NCI-H187 treated with DMSO at 0.1 percent for 48 hours (cell line): ENCODE measurements at places on chromosomes 16 and 17.

GRCh38 chr16:69301187-69301586 is 10.0 kb upstream of the VPS4A start:
- no peak for DNase-seq

DNA sequence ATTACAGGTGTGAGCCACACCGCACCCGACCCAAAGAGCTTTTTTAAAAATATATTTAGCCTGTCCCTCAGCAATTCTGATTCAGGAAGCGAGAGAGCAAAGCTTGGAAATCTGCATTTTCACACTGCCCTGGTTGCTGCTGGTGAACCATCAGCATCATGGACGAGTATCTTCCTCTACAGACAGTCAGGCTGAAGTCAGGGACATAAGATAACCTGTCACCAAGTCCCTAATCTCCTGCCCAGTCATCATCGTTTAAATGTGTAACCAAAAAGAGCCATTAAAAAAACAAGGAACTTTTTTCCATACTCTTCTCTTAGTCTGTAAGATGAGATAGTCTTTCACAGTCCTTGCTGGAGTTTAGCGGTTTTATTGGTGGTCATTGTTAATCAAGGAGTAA is 6.7 kb downstream of the PMM2 start:
- DNase-seq = no peak

DNA sequence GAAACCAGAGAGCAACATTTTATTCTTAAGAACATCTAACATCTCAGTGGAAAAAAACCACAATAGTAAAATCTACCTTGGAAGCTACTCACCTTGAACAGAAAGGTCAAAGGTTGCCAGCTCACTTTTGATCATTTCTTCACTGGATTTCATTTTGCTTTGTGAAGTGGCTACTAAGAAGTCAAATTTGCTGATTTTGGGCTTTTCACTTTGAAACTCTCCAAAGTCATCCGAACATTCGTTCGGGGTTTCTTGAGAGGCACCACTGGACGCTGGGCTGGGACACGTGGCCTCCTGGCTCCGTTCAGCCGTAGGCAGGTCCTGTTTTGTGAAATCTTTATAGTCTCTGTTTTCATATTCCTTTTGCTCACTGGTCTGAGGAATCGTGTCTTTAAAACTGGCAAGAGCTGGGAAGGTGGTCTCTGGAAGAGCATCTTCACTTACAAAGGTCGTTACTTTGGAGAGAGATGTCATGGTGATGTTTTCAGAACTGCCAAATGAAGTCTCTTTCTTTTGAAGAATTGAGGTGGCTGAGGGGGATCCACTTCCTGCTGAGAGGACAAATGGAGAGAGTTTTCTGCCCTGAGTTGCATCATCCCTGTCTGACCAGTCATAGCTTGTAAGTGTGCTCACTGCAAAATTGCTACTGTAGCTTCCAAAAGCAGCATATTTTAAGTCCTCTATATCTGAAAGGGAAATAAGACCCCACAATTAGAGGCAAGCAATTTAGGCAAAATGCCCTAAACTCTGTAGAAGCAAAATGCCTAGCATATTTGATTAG is 52.4 kb downstream of the DUSP14 start:
- DNase-seq = no peak

GRCh38 chr16:13923703-13924298 is 3.8 kb downstream of the ERCC4 start:
- DNase-seq = no peak

- no peak for DNase-seq
These were observed at the start of gene PGAP6 for GRCh38 chr16:381789-382717. PGAP6 (minus strand) TSS chr16:381978; CDS start chr16:381821, 157 bp downstream.

- DNase-seq = no peak
These were observed 1.5 kb upstream of the SHISA6 start for GRCh38 chr17:11239379-11239970.

DNA sequence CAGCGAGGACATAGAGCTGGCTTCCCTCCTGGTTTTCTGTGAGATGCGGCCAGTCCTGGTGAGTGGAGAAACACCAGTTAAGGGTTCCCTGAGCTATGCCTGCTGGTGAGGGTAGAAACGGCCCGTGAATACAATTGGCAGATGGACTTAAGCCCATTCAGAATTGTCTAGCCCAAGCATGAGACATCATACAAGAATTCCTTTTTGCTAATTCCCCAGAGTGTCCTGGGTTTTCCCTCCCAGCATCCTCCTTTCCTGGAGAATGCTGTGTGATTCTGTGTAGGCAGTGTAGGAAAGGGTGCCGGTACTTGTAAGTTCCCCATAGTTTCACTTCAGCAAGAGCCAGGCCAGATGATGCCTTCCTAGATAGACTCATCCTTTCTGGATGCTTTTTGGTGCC is 65.1 kb downstream of the SDR42E1 start:
- no peak for DNase-seq

- DNase-seq = no peak
These were observed at the start of gene ABR for GRCh38 chr17:1179818-1180742. ABR (minus strand) TSS chr17:1179981; CDS start chr17:1179727, 254 bp downstream.

- no peak for DNase-seq
These were observed 404 bp downstream of the EMC6 start for GRCh38 chr17:3669085-3669347.

DNA sequence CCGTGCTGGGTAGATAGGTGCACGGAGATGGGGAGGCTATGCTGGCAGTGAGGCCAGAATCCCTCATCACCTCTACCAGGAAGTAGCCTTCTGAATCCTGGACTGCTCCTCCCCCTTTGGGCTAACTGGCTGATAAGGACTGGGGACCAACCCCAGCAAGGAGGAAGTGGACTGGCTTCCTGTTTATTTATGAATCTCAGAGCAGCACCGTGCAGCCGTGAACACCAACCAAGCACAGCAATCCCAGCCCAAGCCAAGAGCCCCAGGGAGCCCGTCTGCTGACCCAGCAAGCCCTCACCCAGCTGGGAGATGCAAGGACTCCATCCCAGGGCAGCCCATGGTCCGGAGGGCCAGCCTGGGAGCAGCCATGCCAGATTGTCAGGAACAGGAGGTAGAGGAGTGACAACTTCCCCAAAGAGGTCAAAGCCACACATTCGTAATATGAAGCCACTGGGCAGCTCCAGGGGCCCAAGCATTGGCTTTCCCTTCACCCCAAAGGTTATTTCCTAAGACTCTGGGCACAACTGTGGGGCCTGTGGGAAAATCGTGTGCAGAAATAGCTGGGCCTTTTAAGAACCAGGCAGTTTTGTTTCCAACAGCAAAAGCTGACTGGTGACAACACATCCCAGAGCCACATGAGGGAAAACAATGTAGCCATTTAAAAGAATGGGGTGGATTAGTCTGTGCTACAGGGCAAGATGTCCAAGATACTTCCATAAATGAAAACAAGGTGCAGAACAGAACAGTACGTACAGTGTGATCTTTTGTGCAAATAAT is 23.9 kb downstream of the PHB1 start:
- DNase-seq = no peak

GRCh38 chr17:75047398-75048098 is 523 bp downstream of the KCTD2 start:
- DNase-seq = no peak

DNA sequence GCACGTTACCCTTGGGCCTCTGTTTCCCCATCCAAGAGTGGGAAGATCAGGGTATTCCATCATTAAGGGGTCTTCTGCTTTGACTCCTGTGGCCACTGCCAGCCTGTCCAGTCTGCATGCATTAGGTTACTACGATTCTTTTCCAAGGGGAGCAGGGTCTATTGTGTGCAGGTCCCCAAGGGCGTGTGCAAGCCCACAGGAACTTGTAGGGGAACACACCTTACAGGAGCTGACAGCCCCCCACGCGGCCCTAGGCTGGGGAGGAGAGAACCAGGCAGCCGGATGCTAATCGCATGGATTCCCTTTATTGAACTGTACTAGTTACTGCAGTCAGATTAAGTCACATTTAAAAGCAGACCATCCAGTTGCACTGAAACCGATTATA is 116.7 kb downstream of the C16orf78 start:
- DNase-seq = no peak

DNA sequence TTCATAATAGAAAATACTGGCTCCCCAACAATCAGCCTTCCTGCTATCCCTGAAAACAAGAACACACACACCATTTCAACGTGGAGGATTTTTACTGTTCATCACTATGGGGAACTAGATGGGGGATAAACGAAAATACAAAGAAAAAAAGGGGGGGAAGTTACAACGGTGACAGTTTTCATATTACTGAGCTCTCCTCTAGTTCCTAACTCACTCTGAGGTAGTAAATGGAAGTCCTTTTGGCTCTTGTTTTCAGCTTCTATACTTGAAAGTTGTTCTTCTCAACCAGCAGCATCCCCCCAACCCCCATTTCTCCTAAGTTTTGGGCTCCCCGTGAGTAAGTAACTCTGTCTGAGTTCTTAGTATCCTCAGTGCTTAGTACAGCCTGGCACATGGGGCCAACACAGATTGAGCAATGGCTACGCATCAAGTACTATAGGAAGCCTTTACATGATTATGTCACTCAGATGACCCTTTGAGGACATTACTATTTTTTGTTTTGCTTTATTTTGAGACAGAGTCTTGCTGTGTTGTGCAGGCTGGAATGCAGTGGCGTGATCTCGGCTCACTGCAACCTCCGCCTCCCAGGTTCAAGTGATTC is 4.2 kb upstream of the CORO7 start:
- DNase-seq = no peak

GRCh38 chr17:17030515-17031211 is 11.6 kb upstream of the MPRIP start:
- DNase-seq = no peak

- no peak for DNase-seq
These were observed 108.8 kb upstream of the CORO6 start for GRCh38 chr17:29731589-29731929.

DNA sequence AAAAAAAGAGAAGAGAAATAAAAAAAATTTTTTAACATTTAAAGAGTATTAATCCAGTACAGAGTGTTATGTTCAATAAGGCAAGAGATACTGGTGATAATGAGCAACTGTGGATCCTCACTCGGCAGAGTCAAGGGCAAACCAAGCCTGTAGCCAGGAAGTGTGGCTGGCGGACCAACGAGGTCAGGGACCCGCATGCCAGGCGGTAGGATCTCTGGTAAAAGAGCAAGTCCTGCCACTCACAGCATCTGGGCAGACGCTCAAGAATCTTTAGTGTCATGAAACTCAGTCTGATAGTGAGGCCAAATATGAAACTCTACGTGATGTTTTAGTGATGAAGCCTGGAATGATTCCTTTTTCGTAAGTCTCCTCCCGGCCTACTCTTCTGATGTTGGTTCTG is 8.3 kb upstream of the GEMIN4 start:
- DNase-seq = no peak

DNA sequence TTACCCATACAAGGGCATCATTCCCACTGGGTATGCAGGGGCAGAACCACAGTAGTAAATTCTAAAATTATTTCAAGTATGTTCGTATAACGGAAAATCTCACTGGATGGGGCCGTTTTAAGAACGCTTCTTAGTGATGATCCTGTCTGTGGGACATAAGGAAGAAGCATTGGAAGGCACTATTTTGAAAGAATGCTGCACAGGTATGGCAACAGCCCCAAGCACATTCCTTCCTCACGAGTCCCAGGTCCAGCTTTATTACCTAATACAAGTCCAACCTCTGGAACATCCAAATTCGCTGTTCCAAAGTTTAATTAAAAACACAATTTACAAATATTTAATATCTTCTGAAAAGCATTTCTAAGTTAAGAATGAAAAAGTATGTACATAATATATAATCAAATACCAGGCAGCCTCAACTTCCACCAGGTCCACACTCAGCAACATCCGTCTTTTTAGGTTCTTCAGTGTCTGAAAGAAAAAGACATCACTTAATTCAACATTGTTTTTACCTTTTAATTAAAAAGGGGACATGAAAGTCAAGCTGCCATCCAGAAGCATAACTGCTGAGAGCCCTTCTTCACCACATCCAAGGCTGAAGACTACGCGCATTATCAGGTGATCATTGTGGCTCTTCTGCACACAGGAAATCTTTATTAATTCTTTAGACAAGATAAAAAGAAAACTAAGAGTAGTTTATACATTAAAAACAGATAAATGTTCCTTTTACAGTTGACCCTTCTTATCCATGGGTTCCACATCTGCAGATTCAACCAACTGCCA is 49.8 kb downstream of the BRD7 start:
- no peak for DNase-seq

- DNase-seq = no peak
These were observed 139.5 kb downstream of the SNX11 start for GRCh38 chr17:48247038-48247437.

DNA sequence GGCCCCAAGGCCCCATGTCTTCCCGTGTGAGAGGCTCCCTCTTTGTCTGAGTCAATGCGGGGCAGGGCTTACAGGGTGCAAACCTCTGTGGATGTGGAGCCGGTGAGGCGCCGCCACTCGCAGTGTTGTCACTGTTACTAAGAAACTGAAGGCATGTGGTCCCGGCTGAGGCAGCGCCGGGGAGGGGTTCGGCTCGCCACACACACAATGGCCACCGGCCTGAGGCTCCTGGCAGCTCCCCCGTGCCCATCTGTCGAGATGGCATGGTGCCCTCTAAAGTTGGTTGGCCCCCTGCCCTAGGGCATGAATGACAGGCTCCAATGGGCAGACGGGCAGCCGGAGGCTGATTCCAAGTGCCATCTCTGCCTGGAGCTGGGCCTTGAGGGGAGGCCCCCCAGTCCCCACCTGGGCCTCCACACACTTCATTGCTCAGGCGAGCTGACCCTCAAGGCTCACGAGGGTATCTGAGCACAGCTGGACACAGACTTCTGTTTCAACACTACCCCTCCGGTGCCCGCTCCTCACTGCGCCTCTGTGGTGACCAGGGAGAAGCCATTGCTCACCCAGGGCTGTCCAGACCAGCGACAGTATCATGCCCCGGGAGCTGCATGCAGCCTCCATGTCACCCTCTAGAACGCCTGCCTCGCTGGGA is 137.2 kb downstream of the C16orf78 start:
- no peak for DNase-seq

- DNase-seq = peak; percentile 69
These were observed 1.6 kb downstream of the IFT140 start for GRCh38 chr16:1610071-1610898.

- no peak for DNase-seq
These were observed 12.9 kb downstream of the TRPV2 start for GRCh38 chr17:16428098-16428882.

DNA sequence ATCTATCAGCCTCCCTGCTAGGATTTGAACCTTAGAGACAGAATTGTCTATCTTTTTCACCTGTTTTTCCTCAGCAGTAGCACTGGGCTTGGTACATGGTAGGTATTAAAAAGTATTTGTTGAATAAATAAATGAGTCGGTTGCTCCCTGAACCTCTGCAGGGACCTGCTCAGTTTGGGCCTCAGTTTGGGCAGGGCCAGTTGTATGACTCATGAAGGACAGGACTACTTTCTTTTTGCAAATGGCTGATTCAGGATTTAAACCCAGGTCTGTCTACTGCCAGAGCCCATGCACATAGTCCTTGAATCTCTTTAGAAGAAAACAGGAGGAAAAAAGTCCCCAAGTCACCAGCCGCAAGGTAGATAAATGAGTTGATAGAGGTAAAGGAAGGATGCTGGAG is 3.1 kb downstream of the MMP2 start:
- no peak for DNase-seq

DNA sequence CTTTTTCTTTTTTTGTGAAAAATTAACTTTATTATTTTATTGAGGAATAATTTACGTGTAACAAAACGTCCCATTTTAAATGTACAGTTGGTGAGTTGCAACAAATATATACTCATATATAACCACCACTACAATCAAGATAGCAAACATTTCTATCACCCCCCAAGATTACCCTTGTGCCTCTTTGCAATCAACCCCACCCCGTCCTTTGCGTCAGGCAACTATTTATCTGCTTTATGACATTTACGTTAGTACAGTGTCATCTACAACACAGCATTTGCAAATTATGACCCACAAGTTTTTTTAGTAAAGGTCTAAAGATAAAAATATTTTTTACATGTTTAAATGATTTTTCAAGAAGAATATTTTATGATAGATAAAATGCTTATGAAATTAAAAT is 485.6 kb upstream of the SOX9 start:
- no peak for DNase-seq
